ENCODE measurements at places on chromosomes 7 and 10. TPM values are rescaled to one million over a fixed set of nuclear protein-coding genes. Genes with fewer than 3 reads are reported as not detected.
A peak's percentile ranks its signal among the peaks of the same experiment; 100 is the strongest.

- no peak for DNase-seq
Observed at GRCh38 chr7:96188591-96188991, 133.3 kb downstream of the SLC25A13 start.

- peak; percentile 67 for DNase-seq
Observed at GRCh38 chr7:118214051-118214832, 10.3 kb upstream of the ANKRD7 start.

DNA sequence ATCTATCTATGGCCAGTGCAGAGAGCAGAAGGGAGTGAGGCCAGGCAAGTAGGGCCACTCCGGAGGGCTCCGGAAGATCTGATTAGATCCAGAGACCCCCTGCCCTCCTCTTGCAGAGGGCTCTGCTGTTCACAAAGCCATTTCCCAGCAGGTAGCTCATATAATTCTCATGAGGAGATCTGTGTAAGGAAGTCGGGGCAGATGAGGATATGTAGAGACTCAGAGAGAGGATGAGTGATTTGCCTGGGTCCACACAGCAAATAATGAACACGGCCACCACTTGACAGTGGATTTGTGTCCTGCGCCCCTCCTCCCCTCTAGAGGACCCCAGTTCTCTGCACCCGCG, 2.6 kb downstream of the MUC12 start:
- no peak for DNase-seq

DNA sequence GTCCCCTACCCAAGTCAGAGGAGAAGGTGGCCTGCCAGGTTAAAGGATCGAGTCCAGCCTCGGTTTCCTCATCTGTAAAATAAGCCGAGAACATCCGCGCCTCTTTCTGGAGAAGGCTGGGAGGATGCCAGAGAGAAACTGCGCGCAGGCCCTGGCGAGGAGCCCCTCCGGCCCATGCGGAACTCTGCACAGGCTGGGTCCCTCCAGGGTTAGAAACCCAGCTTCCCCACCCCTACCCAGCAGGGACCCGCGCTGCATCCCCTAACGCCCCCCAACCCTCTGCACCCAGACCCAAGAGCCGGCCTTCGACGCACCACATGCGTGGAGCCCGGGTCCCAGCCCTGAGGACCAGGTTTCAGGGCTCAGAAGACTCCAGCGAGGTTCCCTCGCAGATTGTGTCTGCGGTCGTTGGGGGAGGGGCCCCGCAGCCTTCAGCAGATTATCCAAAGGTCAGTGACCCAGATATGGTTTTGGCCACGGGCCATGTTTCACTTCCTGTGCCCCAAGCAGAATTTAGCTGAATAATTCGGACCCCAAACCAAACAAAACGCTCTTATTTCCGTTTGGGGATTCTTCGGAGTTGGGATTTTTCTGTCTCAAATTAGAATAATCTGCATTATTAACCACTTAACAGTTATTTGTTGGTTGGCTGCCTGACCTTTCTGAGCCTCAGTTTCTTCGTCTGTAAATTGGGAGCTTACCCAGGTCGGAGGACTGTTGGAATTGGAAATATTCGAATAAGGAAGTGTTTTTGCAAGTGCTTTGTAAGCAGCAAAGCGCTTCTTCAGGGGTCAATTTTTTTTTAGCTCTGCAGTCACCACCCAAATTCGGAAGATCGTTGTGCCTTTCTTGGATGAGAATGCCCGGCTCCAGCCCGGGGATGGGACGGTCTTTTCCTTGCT, 167.7 kb downstream of the UBE2H start:
- no peak for DNase-seq

DNA sequence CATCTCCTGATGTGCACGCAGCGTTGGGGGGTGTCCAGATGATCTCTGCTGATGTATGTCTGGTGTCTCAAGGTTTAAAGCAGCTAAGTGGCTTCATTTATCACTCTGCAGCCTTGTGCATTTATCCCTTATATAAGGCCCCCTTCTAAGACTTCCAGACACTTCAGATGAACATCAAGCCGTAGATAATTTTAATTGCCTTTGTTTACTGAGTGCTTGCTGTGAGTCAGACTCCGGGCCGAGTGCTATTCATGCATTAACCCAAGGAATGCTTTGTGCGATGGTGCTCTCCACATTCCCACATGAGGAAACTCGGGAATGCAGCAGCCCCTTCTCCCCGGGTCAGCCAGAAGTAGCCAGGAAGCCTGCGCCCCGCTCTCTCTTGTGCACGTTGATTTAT, 328.6 kb upstream of the COBL start:
- DNase-seq = no peak

GRCh38 chr7:157555313-157555712, 218.5 kb downstream of the DNAJB6 start:
- DNase-seq = no peak

- no peak for DNase-seq
Observed at GRCh38 chr7:96953676-96954513, 51.5 kb upstream of the DLX6 start.

GRCh38 chr10:46235705-46236545, 50.9 kb upstream of the ANTXRL start:
- DNase-seq = no peak

GRCh38 chr7:5001911-5002310, 42.9 kb upstream of the MMD2 start:
- DNase-seq = no peak

DNA sequence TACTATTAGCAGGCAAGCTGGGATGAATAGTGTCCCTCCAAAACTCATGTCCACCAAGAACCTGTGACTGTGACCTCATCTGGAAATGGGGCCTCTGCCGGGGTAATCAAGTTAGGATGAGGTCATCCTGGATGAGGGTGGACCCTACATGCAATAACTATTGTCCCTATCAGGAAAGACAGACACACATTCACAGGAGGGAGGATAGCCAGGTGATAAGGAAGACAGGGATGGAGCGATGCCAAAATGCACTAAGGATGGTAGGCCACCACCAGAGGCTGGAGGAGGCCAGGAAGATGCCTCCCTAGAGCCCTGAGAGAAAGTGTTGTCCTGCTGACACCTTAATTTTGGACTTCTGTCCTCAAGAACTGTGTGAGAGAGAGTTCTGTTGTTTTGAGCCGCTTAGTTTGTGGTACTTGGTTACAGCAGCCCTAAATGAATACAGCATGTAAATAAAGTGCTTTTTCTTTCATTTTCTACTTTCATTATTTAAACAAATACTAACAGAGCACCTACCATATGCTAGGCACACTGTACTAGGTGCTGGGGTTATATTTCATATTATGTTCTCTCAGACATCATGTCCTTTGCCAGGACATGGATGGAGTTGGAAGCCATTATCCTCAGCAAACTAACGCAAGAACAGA, 111.9 kb downstream of the USP6NL start:
- no peak for DNase-seq

DNA sequence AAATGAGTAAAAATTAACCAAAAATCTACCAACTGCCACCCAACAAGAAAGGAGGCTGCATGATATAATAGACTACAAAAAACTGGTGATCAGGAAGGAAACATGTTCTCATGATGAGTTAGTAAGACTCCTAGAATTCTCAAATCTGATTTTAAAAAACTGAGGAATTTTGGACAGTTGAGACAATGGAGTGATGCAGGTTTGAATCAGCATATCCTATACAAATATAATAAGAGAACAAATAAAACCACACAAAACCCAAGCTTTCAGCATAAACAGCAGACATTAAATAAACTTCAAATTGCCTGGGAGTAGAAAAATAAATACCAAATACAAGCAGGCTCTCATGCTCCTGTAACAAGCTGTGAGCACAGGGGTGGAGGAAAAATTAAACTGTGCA, 57.8 kb downstream of the SLC25A40 start:
- DNase-seq = no peak

- no peak for DNase-seq
Observed at GRCh38 chr10:88647061-88647615, 17.1 kb upstream of the LIPF start.

- DNase-seq = peak; percentile 43
Observed at GRCh38 chr10:61779950-61780659, 117.4 kb downstream of the CABCOCO1 start.

DNA sequence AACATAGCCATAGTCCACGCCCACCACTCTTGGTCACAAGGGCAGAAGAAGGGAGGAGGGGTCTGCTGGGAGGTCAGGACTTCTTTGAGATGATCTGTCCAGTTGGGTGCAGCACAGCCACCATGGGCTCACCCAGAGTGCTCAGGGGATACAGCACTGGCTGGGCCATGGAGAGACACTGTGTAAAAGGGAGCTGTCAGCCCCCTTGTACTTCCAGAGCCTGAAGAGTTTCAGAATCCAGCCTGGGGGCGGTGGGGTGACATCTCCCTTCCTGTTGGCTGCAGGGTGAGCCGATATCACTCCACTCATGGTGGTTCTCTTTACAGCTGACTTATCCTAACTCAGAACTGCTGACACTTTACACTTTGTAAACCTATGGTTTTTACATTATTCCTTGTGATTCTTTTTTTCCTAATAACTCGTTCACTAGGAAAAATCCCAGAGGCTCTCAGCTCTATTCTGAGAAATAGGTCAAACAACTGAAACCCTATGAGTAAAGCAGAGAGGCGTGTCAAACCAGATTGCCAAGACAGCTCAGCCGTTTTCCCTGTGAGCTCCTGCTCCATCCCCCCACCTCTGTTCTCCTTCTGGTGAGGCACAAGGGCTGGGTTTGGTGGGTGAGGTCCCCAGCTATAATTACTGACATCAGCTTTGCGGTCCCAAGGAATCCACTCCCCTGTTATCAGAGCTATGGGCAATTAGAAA, 3.2 kb upstream of the MRPS24 start:
- DNase-seq = no peak

GRCh38 chr10:101560298-101561067, 27.6 kb downstream of the POLL start:
- DNase-seq = no peak

DNA sequence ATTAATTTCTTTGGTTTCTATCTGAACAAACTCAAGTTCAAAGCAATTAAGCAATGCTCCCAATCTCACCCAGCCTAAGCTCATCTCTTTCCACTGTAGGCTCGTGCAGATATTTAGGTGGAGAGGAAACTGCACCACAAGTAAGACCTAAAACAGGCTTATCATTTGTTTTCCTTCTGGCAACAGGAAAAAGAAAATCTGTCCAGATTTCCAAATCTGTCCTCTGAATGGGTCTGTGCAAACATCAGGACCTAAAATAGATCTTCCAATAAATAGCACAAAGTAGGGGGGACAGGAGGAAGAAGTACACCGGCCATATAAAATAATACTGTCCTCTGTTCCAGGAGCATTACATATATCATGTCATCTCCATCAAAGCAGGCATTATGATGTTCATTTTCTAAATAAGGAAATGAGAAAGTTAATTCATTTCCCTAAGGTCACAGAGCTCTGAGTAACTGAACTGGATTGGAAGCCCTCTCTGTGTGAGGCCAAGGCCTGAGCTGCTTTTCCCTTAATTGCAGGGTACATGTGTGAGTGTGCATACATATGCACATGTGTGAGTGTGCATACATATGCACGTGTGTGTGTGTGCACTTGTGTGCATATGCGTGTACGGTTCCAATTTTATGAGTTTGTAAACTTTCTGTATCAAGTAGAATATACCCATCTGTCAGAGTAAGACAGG, 92.8 kb upstream of the PARD3 start:
- DNase-seq = no peak

HUS1 gene
- 61.2 TPM for total RNA-seq

ACTL6B gene
- total RNA-seq = not detected

NYAP1 gene
- total RNA-seq = 0.17 TPM

GPR37 gene
- not detected for total RNA-seq

MALRD1 gene
- total RNA-seq = not detected

DHX32 gene
- 13.4 TPM for total RNA-seq

OR13A1 gene
- not detected for total RNA-seq

CAMK1D gene
- total RNA-seq = 9.5 TPM

C10orf62 gene
- not detected for total RNA-seq

GRID1 gene
- total RNA-seq = not detected

NUTM2A gene
- total RNA-seq = 0.07 TPM

ITIH5 gene
- not detected for total RNA-seq

CLRN3 gene
- not detected for total RNA-seq

Data from activated naive CD4-positive, alpha-beta T cell treated with anti-CD3 and anti-CD28 coated beads for 36 hours (primary cell).